ENCODE measurements at places on chromosomes 12 and 14. TPM values are rescaled to one million over a fixed set of nuclear protein-coding genes. Genes with fewer than 3 reads are reported as not detected.

Gene KCNA5
- total RNA-seq, result not detected

Gene KLRK1
- total RNA-seq, result not detected

Gene BCL2L14
- not detected for total RNA-seq

Gene ITGB7
- not detected for total RNA-seq

Gene TTC7B
- total RNA-seq, result 31.7 TPM

Gene ATG101
- 48.6 TPM for total RNA-seq

Gene KRT83
- not detected for total RNA-seq

Gene KIF5A
- total RNA-seq, result 0.47 TPM

Gene GABARAPL1
- total RNA-seq, result 36.8 TPM

DNA sequence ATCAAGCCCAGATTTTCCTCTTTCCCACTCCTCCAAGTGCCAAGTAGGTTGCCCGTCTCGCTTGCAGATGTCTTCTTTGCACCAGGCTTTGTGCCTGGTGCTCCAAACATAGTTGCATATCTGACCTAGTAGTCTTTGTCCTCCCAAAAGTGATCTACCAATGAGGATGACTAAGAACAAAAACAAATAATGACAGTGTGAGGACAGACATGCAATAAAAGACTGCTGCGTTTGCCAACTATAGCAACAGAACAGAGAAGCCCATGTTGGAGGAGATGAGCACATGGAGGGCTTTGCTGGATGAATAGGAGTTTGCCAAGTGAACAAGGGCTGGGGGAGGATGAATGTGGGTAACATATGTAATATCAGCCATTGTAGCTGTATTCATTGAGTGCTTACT, 15.6 kb downstream of the DTX1 start:
- no peak for DNase-seq

DNA sequence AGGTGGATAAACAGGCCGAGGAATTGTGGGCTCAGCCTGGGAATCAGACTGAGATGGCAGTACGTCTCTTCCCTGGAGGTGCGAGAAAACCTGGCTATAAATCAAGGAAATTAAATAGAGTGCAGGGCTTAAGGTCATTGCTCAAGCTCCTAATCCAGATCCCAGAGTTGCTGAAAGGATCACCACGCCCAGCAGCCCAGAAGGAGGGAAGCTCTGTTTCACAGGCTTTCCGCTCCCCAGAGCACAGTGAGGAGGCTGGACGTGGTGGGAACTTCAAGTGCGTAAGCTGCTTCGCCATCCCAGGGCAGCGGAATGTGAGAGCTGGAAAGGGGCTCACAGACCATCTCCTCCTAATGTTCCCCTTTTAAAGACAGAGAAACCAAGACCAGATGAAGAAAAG, 651.6 kb upstream of the TBX3 start:
- DNase-seq, result no peak

- DNase-seq, result no peak
Measured at GRCh38 chr12:131131808-131132117, 178.1 kb downstream of the ADGRD1 start.

DNA sequence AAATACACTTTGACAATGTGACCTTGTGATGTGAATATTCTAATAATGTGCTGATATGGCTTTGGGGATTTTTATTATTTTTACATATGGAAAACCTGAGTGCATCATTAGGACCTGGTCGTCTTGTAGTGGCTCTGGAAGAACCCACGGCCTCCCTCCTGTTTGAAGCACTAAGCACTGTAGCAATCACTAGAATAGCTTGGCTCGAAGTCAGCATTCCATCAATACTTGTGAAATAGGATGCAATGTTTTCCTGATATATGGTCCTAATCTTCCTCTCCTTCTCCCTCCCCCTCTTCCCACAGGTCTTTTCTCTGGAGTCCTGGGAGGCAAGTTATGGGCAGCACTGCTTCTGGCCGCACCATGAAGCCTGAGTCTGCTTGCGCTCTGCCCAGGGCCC, 71.9 kb downstream of the NRXN3 start:
- no peak for DNase-seq

- DNase-seq, result no peak
Measured at GRCh38 chr14:79586416-79586815, 624.9 kb downstream of the DIO2 start.

DNA sequence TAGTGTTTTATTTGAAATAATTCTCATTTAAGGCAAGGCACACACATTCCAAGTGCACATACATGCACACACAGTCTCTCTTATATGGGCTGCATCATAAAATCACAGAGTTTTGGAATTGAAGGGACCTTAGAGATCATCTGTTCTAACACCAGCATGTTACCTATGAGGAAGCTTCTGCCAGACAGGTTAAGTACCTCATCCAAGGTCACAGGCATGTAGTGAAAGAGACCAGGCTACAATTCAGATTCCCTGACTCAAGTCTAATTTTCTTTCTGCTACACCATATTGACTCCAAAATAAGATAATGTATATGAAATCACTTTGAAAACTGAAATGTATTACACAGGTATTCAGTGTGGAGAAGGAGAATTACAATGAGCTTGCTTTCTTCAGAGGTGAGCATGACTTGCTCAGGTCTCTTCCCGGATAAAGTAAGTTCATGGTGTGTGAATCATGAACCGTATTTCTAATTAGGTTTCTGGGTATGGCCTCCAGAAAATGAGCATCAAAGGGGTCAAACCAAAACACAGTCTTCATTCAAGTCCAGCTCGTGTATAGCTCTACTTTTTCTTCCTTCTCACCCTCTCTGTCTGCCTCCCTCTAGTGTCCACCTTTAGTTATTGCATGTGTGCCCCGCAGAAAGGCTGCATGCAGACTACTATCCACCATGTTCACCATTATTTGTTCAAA, 411.9 kb downstream of the FUT8 start:
- peak; percentile 72 for DNase-seq

- no peak for DNase-seq
Measured at GRCh38 chr14:96039633-96040311, 610 bp downstream of the C14orf132 start.

DNA sequence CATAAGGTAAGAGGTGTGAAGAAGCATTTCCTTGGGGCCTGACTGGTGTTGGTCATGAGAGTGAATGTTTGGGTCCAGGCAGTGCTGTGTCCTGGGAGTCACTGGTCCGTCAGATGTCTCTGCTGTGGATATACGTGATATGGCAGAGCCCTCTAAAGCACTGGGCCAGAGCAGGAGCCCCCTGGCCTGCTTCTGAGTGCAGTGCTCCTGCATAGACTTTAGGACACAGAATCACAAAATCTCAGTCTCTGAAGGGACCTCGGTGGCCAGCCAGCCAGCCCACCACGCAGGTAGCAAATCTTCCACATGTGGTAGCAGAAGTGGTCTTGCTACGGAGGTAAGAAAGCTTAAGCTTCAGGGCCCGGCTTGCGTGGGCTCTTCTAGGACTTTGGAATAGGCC, 18.5 kb upstream of the AQP2 start:
- no peak for DNase-seq

- no peak for DNase-seq
Measured at GRCh38 chr12:116517431-116518045, 41.6 kb upstream of the MAP1LC3B2 start.

- DNase-seq, result no peak
Measured at GRCh38 chr12:67539946-67540345, 108.6 kb upstream of the DYRK2 start.

GRCh38 chr12:50597200-50598195, 92.7 kb downstream of the DIP2B start:
- DNase-seq, result no peak

DNA sequence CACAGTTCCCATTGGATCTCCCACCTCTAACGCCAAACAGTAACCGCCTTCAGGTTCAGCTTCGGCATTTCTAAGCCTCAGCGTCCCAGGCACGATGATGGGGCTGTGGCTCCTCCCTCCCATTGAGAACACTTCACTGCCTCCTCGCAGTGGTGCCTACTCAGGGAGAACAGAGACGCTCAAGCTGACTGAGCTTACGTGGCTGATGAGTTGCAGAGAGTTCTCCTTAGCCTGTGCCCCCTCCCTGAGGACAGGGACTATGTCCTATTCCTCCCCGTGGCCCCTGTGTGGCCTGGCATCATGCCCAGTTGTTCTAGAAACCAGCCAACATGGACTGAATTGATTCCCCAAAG, 87.0 kb downstream of the ITPK1 start:
- DNase-seq, result no peak

DNA sequence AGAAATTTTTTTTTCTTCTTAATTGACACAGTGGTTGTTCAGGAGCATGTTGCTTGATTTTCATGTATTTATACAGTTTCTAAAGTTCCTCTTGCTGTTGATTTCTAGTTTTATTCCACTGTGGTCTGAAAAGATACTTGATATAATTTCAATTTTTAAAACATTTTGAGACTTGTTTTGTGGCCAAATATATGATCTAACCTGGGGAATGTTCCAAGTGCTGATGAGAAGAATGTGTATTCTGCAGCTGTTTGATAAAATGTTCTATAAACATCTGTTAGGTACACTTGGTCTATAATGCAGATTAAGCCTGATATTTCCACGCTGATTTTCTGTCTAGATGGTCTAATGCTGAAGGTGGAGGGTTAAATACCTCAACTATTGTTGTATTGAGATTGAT, 151.4 kb upstream of the IFNG-AS1 start:
- DNase-seq, result no peak

- no peak for DNase-seq
Measured at GRCh38 chr14:106309423-106309822, 783.0 kb downstream of the TMEM121 start.

- no peak for DNase-seq
Measured at GRCh38 chr12:3557791-3558620, 67.0 kb downstream of the PRMT8 start.

- no peak for DNase-seq
Measured at GRCh38 chr12:13537623-13538022, 341.1 kb downstream of the EMP1 start.

DNA sequence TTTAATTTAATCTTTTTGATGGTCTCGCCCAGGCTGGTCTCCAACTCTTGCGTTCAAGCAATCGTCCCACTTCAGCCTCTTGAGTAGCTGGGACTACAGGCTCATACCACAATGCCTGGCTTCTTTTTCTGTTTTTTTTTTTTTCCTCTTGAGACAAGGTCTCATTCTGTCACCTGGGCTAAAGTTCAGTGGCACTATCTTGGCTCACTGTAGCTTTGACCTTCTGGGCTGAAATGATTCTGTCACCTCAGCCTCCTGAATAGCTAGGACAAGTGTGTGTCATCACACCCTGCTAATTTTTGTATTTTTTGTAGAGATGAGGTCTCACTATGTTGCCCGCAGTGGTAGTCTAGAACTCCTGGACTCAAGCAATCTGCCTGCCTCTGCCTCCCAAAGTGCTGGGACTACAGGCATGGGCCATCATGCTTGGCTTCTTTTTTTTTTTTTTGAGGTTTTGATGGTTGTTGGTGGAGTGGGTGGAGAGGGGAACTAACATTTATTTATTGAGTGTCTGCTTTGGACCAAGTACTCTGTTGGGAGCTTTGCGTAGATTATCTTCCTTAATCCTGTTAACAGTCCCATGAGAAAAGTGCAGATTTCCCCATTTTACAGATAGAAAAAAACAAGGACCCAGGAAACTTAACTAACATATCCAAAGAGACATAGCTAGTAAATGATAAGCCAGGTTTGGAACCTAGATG, 102.0 kb downstream of the DIP2B start:
- no peak for DNase-seq

GRCh38 chr12:72925716-72926115, 653.5 kb downstream of the TRHDE start:
- no peak for DNase-seq

DNA sequence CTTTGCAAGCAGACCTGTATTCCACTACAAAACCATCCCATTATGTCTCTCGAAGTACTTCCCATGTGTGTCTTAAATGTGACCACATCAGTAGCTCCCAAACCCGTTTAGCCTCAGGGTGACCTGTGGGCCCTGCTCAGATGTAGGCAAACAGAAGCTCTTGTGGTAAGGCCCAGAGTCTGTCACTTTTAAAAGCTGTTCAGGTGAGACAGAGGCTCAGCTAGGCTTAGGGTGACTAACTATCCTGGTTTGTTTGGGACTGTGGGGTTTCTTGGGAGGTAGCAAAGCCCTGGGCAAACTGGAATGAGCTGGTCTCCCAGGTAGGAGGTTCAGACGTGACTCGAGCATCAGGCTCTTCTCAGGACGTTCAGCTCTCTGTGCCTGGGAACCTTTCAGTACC, 64.5 kb upstream of the VASH1 start:
- DNase-seq, result no peak

DNA sequence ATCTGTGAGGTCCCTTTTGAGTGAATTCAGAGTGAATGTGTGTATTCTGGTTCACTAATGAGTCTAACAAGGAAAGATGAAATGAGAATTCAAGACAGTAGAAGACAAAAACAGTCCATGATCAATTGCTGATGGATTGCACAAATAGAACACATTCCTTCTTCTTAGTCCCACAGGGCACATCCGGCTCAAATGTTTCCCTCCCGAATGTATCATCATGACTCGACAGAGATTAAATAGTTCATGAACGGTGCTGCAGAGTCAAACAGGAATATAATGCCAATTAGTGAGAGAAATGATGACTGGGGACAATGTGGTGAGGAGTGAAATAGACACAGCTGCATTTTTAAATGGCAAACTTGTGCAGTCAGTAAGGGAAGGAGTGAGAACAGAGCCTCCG, 11.5 kb upstream of the SFSWAP start:
- no peak for DNase-seq

Measured in SJCRH30 (cell line).